ENCODE measurements at places on chromosomes 11 and 22.
A peak's percentile ranks its signal among the peaks of the same experiment; 100 is the strongest.

- no peak for DNase-seq
Observed at GRCh38 chr22:24155627-24156140, 25.6 kb upstream of the SUSD2 start.

DNA sequence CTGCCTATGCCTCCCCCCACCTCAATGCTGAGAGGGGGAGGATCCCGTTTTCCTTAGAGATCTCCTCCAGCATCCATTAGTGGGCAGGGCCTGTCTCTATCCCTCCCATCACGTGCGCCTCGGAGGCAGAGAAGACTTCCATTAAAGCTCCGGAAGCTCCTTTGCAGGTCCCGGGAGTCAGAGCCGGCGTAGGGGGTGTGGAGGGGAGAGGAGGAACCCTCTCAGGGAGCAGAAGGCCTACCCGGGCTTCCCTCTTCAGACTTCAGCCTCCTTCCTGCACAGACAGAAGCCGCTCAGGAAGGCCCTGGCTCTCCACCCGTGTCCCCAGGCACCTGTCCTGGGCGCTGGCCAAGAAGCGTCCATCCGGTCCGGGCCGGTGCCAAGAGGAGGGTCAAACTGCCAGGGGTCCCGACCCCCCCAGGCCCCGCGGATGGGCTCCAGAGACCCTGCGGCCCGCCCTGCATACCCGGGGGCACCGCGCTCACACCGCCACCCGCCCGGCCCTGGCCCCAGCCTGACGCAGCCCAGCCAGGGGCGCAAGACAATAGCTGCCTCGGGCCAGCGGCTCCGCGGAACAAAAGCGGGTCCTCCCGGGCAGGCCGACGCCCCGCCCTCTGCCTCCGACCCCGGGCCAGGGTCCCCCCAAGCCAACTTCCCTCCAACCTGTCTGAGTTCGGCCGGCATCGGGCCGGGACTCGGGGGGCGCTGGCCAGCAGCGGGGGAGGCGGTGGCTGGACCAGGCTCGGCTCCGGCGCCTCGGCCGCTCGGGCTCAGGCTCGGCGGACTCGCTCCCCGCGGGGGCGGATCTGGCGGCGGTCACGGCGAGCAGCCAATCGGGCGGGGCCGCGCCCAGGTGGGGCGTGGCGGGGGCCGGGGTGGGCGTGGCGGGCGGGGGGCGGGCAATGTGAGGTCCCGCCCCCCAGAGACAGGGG lies 29.9 kb downstream of the ARVCF start:
- DNase-seq: peak; percentile 21

- no peak for DNase-seq
Observed at GRCh38 chr11:34644669-34645406, 23.9 kb downstream of the EHF start.

GRCh38 chr22:20761536-20761935 lies 12.4 kb upstream of the SERPIND1 start:
- no peak for DNase-seq

- DNase-seq: no peak
Observed at GRCh38 chr11:61602775-61603569, 22.1 kb upstream of the SYT7 start.

GRCh38 chr22:17633217-17633997 lies 4.9 kb upstream of the ATP6V1E1 start:
- DNase-seq: no peak

DNA sequence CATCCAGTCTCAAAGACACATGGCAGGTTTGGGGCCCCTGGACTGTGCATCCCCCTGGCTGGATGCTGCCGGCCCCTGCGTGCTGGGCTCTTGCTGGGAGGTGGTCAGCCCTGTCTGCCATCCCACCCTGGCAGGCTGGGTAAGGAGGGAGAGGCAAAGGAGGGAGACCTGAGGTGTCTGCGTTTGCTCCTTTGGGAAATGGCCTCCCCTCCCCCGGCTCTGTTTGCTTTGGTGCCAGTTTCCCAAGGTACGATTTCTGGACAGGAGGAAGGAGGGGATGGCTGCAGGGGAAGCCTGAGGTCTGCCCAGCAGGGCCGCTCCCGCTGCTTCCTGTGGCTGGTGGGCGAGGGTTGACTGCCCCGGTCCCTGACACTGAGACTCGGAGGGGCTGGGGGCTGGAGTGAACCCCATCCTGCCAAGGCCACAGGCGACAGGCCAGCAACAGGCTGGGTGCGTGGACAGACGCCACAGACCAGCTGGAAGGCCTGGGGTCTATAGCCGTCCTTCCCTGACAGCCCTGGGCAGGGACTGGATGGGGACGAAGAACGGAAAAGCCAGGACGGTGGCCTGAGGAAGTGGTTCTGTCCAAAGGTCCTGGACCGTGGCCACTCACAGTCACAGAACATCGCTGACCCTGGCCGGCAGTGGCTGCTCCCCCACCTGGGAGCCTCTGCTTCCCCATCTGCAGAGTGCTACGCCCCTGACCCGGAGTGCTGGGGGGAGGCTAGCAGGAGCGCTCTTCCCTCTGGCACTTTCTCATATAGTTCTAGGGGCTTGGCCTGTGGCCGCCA lies 38.0 kb downstream of the OSBPL5 start:
- DNase-seq: no peak

DNA sequence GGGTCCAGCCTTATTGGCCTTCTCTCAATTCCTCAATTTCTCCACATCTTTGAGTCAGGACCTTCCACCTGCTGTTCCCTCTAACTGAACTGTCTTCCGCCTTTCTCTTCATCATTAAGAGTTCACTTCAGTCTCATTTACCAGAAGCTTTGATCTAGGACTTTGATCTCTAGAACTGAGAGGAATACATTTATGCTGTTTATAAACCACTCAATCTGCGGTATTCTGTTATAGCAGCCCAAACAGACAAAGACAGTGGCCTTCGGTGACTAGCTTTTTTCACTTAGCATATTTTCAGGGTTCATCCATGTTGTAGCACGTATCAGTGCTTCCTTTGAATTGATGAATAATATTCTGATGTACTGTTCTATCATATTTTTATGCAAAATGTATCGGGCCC lies 10.5 kb downstream of the CLPB start:
- DNase-seq: no peak

DNA sequence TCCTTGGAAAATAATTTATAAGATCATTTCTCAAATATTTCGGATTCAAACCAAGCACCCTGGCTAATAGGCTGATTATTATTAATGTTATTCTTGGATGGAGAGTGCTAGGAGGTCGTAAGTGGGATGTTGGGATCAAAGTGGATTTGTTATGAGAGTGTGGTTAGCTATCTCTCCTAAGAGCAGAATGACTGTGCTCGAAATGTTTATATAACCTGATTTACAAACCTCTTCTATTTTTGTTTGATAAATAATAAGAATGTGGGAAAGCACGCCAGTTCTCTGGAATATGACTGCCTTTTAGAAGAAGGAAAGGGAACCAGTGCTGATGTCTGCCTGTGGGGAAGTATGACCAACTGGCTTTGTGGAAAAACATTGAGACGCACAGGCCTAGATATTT lies 527.5 kb downstream of the NTM start:
- DNase-seq: no peak

DNA sequence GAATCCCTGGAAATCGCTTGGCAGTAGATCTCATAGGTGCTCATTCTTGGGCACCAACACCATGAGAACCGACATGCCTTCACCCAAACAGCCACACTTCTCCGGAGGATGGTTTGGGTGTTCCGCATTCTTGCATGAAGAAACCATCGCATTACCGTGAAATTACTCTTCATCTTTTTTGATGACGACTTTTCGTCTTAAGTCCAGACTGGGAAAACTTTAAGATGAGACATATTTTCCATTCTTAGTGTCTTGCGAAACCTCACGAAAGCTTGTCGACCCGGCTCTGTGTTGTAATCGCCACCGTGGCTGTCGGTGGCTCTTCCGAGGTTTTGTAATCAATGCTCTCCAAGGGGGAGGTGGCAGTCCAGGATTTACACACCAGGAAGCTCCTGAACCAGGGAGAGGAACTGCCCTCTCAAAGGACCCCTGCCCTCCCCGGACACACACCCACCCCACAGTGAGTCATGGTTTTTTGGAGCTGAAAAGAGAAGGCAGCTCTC lies 1.7 kb downstream of the TOM1 start:
- DNase-seq: no peak

- DNase-seq: no peak
Observed at GRCh38 chr11:114276077-114276476, 20.1 kb upstream of the NNMT start.

DNA sequence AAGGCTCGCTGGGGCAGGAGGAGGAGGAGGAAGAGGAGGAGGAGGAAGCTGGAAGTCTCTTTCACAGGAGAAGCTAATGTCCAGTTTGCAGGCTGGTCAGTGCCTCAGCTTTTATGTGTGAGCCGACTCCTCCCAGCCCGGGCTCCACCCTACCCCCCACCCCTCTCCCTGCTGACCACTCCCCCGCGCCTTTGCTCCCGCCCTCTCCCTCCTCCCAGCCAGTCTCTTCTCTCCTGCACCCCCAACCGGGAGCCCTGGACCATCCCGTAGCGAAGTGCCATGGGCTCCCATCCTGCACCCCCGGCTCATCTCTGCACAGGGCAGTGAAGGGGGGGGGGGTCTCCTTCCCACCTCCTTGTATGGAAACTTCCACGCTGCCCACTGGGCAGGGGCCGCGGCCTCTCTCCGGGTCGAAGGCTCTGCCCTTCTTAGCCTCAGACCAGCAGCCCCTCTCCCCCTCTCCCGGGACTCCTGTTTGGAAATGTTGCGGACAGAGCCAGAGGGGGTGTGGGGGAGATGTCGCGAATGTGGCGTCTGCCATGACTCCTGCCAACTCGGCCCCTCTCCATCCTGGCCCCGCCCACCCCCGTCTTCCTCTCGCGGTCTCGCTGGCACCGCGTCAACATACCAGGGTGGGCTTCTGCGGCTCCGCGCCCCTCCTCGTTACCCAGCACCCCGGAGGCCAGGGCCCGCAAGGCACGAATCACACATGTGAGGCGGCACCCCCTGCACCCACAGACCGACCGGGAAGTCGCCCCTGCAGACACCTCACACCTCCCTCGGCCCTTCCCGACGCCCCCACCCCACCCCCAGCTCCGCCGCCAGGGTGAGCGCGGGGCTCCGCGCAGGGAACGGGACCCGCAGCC lies 1.8 kb downstream of the IGF2 start:
- no peak for DNase-seq

- no peak for DNase-seq
Observed at GRCh38 chr11:27535103-27535502, 28.5 kb upstream of the LIN7C start.

DNA sequence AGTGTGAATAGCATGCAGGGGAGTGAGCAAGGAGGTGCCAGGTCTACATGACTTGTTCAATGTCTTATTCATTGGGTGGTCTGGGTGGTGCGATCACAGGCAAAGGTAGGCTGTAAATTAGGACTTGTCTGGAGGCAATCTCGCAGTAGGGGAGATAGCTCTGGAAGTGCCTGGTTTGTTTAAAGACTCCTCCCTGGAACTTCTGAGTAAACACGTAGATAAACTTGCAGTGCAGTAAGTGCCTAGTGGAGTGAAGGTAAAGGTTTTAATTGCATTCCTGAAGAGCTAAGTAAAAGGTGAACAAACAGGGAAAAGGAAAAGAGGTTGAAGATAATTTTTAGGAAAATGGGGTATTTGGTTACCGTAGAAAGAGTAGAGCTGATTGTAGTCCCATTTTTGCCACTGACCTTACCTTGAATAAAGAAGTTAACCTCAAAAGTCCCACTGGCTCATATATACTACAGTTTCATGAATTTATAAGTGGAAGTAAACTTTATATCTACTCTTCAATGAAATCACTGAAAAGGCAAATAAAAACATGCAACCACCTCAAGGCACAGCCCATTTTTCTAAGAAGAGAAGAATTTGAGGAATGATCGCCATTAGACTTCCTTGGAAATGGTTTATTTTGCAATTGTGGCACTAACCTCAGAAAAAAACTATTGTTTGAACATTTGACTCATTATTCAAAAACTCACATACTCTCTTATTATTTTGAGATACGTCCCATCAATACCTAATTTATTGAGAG lies 44.3 kb downstream of the AASDHPPT start:
- no peak for DNase-seq

DNA sequence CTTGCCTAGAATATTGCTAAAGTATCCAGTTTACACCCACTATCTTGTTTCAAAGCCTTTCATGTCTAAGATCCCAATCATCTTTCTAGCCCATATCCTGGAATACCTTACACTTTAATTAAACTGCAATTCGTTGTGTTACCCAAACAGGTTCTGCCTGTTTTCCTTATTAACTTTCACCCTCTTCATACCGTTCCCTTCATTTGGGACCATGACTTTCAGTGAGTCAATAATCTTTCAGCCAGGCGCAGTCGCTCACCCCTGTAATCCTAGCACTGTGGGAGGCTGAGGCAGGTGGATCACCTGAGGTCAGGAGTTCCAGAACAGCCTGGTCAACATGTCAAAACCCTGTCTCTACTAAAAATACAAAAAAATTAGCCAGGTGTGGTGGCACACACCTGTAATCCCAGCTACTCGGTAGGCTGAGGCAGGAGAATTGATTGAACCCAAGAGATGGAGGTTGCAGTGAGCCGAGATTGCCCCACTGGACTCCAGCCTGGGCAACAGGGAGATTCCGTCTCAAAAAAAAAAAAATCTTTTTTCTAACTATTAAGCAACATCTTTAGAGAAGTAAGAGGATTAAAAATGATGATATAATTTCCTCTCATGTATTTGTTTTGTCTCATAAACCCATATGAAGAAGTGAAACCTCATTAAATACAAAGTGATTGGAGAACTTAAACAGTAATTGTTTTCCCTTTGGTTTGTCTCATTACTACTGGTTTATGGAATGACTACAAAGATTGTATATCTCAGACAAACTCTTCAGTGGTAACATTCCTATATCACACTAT lies 20.7 kb downstream of the DMC1 start:
- no peak for DNase-seq

DNA sequence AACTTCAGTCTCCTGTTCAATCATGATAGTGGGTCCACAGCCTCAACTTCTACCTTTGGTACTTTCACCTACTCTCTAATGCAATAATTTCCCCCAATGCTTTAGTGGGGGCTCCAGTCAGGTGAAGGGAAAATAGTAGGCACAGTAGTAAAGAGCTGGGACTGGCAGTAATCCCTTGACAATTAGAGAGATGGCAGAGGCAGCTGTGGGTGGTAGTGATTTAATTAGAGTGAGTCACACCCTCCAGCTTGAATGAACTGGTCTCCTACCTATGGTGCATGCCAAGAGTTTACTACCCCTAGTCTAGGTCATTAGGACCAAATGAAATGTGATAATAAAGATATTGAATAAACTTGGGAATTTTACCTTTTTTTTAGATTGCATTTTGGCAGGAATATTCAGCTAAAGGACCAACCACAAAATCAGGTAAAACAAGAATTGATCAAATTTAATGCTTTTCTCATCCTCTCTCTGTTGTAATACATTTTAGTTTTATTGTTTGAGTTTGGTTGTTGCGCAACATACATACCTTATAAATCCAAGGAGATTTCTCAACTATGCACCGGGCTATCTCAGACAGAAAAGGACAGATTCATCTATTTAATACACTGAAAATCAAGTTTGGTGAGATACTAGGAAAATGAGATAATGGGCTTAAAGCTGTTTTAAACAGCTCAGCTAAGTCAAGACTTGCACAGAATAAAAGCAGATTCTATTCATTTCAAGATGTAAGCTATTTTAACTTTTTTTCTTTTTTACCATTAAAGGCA lies 9.0 kb downstream of the PRRG4 start:
- DNase-seq: no peak

Measured in stimulated activated CD4-positive, alpha-beta T cell treated with anti-CD3 and anti-CD28 coated beads, Interleukin-1b, Interleukin-23, amount 100 ng/mL, for 1 hour (primary cell).